Stimulated activated CD4-positive, alpha-beta T cell treated with anti-CD3 and anti-CD28 coated beads, TNF-alpha, amount 100 ng/mL, for 24 hours (primary cell): ENCODE measurements at places on chromosomes 7 and 10.
A peak's percentile ranks its signal among the peaks of the same experiment; 100 is the strongest.

DNA sequence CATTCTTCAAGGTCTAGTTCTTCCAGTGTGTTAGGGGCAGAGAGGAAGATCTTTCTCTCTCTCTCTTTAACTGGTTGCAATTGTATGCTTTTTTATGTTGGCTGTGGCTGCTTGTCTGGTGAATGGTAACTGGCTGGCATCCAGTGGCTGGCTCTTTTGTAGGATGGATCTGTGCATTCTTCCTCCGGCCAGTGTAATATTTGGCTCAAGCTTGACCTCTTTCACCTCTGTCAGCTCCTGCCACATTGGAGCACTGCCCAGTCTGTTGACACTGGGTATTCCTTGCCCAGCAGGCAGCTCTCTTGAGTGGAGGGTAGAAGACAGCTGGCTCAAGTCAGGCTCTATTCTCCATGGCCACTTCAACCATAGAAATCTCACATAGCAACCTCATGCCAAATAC is 528.3 kb downstream of the PHTF2 start:
- DNase-seq = no peak

- peak; percentile 11 for DNase-seq
Measured at GRCh38 chr10:5888843-5889623, 660 bp downstream of the ANKRD16 start.

DNA sequence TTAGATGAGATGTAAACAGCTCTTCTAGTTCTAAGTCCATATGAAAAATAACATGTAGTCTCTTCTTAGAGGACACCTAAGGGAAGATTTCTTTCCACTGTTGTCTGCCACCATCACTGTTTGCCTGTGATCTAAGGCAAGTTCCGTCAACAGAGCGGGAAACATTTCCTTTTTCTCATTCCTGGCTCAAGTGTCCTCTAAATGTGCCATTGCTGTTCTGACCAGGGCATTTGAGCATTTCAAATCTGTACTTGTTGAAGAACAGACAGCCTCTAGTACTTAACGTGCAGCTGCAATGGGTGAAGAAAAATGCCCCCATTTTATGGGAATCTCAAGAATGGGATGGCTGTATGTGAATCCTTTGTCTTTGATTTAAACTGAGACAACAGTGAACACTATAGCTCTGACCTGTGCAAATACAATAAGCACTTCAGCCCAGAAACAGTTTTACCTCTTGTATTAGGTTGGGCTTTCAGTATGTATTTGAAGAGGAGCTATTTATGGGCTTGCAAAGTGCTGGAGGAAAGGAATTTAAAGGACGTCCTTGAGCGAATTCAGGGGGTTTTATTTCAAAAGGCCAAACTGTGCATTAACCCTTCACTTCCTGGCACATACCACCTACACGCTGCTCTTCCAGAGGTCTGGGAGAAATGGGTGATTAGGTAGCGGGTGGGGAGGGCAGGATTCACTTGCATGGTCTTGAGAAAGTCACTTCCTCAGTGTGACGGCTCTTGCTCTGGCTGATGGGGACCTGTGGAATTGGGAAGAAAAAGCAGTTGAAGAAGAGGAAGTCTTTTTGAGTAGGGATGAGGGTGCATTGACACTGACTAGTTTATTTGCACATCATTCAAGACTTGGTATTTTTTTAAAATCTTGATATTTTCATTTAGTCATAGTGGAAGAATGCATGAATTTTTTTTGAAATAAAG is 66.1 kb downstream of the THNSL1 start:
- DNase-seq = no peak

- no peak for DNase-seq
Measured at GRCh38 chr7:101816595-101817470, 593 bp upstream of the CUX1 start.

DNA sequence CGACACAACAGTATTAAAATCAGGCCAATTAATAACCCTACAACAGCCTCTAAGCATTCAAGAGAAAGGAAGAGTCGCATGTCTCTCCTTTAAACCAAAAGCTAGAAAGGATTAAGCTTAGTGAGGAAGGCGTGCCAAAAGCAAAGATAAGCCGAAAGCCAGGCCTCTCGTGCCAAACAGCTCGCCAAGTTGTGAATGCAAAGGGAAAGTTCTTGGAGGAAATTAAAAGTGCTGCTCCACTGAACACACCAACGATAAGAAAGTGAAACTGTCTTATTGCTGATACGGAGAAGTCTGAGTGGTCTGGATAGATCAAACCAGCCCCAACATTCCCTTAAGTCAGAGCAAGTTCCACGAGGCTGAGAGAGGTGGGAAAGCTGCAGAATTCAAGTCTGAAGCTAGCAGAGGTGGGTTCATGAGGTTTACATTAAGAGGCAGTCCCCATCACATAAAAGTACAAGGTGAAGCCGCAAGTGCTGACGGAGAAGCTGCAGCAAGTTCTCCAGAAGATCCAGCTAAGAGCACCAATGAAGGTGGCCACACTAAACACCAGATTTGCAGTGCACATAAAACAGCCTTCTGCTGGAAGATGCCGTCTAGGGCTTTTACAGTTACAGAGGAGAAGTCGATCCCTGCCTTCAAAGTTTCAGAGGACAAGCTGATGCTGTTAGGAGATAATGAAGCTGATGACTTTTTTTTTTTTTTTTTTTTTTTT is 194.8 kb downstream of the MAD1L1 start:
- DNase-seq = no peak

GRCh38 chr7:104758504-104758903 is 255.5 kb upstream of the KMT2E start:
- DNase-seq = no peak

DNA sequence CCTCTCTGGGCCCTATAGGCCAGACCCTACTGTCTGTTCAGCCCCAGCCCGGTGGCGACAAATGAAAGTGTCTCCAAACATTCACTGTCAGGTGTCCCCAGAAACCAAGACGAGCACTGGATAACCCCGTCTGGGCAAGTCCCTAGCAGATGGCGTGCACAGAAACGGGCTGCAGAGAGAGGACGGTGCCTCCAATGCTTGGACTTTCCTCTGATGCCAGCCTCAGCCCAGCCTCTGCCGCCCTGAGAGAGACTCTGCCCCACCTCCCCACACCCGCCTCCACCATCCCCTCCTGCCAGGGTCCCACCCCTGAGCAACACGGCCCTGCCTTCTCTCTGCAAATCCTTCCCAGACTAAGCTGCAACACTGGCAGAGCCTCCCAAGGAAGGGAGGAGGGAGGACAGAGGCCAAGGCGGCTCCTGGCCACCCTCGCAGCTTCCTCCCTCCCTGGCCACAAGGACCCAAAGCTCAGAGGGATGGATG is 7.4 kb upstream of the LFNG start:
- DNase-seq = no peak

DNA sequence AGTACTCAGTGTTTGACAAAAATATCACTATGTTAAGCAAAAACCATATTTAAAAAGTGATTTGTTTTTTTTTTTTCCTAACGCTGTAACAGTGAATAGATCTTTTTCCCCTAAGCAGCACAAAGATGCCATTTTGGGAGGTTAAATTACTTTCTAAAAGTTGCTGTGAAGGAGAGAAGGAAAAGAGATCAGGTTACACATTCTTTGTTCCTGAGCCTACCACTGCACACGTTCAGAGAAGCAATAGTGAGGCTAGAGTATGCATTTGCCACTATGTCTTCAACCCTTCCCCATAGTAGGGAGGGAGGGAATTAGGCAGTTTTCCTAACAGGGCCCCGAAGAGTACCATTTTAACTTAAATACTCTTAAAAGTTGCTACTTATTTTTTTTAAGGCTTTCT is 38.9 kb downstream of the BMPR1A start:
- DNase-seq = no peak

DNA sequence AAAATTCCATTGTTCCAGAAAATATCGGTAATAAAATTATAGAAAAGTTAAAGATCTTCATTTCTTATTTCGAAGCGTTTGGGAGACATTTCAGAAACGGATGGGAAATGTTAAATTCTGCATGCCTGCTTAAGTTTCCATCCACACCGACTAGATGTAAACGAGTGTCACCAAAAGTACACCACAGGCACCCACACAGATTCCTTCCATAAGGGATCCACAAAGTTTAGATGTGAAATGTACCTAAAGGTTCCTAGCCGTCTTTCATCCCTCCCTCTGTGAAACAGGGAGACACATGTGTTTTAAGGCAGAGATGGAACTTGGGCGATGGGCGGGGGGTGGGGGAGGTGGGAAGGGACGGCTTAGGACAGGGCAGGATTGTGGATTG is 621 bp upstream of the CAV1 start:
- DNase-seq = no peak

GRCh38 chr10:58674251-58674650 is 161.6 kb downstream of the BICC1 start:
- no peak for DNase-seq

DNA sequence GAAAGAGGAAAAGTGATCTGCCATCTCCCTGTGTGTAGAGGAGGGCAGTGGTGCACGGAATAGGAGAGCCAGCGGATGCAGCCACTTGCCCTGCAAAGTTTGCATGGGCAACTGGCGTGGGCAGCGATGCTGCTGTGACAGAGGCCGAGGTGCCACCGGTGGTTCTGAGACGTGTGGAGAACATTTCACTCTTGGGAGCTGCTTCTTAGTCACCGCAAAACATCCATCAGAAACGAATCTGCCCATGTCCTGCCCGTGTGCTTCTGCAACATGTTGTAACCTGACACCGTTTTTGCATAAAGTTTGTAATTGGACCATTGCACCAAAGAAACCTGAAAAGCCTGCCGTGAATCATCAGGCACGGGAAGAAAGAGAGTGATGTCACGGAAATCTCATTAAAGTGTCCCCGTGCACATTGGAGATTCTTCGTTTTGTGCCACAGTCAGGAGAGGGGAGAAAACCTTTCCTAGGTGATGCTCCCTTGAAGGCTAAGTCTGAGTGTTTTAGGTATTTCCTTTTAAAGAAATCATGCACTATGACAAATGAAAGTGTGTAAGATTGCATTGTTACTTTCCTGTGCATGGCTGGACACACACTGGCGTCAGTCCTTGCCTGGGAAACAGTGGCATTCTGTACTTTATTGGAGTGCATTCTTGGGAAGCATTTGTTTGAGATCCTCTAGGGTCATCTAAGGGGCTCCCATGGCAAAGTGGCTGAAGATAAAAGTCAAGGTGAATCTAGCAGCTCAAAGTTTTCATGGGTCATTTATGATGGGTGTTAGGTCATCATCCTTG is 302.6 kb downstream of the KLF6 start:
- no peak for DNase-seq

GRCh38 chr7:50729962-50730361 is 52.7 kb downstream of the GRB10 start:
- no peak for DNase-seq

- DNase-seq = no peak
Measured at GRCh38 chr10:132691711-132692153, 94.2 kb downstream of the NKX6-2 start.

DNA sequence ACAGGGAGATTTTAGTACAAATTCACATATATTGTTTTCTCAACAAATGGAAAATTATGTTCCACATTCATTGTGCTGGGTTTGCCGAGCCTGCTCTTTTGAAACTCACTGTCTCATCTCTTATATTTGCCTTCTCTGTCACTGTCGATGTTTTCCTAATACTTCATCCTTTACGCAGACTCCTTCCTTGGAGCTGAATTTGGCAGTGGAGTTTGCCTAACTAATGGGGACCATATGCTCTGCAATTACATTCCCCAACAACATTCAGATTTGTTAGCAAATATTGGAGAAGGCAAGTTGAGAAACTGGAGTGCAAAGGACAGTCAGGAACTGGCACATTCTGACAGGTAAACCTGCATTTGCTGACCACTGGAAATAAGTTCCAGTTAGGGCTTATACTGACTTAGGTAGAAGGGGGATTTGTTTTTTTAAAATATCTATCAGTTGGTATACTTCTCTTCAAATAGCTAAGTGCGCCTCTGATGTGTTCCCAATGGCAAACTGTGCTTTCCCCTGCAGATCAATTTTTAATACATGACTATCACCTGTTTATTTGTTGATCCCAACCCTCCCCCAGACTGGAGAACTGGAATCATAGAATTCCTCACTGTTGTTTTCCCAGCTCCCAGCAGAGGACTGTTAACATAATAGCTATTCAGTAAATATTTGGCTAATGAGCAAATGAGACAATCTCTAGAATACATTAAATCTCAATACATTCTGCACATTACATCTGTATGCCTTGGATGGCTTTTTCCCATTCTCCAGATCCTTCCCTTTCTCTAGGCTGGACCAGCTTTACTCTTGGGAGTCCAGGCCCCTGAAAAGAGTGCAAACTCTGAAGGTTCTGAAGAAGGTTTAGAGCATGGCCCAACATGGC is 769.3 kb downstream of the KCNMA1 start:
- DNase-seq = no peak

DNA sequence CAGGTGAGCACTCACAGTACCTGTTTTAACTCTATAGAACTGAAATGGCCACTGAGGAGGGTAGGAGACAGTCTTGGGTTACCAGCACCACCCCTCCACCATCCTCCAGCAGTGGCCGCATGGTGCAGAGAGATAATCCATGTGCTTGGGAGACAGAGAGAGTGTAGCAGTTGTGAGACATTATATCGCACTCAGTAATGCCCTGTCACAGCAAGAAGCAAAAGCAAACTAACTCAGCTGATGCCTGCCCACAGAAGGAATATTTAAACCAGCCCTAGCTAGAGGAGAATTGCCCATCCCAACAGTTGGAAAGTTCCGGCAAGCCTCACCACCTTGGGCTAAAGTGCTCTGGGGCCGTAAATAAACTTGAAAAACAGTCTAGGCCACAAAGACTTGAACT is 58.8 kb upstream of the HBP1 start:
- DNase-seq = no peak

DNA sequence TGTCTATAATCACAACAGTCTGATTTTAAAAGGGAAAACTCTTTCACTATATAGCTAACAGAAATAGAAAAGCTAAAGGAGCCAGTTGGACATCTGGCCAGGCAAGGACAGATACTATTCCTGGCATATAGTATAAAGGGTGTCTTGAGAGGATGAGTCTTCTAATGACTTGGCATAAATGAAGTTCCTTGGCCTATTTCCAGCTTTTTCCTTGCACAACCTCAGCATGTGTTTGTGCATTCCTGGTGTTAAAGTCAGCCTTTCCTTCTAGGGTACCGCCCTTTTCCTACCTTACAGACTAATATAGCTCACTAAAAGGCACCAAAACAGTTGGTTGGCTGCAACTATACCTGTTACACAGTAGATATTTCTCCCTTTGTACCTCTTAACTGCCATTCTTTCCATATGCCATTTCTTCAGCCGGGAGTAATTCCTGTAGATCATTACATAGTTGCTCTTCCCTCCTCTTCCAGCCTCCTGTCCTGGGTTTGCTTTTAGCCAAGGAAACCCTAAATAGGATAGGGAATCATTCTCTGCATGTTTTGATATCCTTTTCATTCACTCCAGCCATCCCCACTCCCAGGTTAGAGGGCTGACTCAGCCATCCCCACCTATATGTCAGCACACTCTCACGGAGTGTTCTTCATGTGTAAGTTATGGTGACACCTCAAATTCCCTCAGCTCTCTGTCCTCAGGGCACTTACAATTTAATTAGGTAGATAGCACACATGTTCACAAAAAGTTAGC is 102.1 kb upstream of the MDFIC start:
- no peak for DNase-seq
